ENCODE measurements at places on chromosomes 3 and 15.

GRCh38 chr15:96716075-96716474 lies 385.6 kb downstream of the NR2F2 start:
- no peak for DNase-seq

GRCh38 chr15:62572797-62573196 lies 407.7 kb upstream of the C2CD4B start:
- DNase-seq, result no peak

DNA sequence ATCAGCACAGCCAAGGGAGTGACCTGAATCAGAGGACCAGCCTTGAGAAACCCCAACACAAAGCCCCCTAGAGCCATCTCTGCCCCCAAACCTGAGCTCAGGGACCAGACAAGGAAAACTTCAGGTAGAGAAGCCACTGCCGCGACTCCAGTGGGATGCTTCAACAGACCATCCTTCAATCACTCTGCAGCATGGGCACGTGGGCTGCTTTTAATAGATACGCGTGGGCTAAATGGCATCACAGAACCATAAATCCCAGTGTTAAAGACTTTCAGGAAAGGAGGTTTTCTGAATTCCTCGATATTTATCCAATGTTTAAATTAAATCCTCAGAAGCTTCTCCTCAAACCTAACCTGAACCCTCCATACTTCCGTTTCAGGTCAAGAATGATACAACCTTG lies 30.6 kb downstream of the SH3BP5 start:
- DNase-seq, result no peak

DNA sequence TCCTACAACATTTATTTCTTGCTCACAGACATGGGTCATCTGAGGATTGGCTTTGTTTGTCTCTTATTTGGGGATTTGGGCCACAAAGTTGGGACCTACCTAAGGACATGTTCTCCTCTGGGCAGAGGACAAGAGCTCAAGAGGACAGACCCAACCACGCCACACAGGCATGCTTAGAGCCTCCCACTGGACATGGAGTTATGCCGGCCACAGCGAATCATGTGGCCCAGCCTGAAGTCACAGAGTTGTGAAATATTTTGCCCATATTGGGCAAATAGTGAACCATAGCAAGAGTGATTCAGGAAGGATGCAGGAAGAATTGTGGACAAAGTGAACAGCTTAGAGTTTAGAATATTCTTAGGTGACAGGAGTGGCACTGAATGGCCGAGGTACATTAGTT lies 9.9 kb downstream of the TRAK1 start:
- peak; percentile 82 for DNase-seq

- DNase-seq, result no peak
These were observed 214.6 kb downstream of the MAGI1 start for GRCh38 chr3:65824166-65824565.

GRCh38 chr15:26729030-26729429 lies 43.8 kb downstream of the GABRB3 start:
- DNase-seq, result no peak
